RCC 7860 (cell line): ENCODE measurements at places on chromosomes 12 and 14.
A peak's percentile ranks its signal among the peaks of the same experiment; 100 is the strongest.

GRCh38 chr12:119710965-119711551, 43.1 kb downstream of the PRKAB1 start:
- DNase-seq, result no peak

DNA sequence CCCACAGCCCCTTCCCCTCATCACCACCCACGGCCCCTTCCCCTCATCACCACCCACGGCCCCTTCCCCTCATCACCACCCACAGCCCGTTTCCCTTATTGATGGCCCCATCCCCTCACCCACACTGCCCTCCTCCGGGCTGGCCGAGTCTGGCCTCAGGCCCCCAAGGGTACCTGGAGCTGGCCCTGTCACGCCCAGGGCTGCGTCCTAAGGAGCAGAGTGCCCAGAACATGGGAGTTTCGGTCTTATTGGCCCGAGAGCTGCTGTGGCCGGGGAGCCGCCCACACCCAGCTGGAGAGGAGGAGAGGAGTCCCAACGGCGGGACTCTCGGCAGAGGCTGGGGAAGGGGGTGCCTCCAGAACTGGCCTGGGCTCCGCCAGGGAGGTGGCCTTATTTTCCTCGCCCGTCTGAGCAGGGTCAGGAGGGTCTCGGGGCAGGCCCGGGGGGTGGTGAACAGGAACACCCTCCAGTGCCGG, 182.3 kb downstream of the KIF26A start:
- no peak for DNase-seq

DNA sequence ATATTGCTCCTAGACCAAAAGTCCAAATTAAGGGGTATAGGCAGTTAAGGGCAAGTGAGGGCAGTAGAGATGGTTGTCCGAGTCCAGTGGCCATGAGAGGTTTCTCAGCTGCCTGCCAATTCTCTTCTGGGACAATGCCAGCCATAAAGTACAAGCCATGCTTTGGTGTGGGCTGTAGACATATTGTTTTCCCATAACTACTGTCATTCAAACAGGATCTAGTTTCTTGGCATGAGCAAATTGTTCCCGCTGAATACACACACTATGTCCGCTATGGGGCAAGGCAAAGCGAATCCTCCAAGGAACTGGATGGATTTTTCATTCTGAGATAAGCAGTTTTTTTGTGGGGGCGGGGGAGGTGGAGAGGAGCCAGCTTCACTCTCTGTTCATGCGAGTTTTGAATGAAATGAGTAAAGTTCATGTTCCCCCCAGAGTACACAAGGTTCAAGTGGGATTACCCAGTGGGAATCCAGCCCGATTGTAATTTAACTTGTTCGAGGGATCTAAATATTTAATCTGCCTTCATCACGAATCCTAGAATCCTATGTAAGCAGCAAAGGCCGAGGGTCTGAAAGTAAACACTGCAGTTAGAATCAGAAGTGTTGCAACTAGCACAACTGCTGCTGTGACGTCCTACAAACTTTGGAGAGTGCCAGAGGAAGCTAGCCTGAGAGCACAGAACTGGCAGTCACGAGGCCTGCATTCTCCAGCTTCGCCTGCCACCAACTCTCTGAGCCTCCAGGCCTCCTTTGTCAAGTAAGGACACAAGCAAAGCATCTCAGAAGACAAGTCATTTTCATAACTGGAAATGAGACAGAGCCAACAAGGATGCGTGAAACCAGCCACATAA, 137.0 kb downstream of the CRADD start:
- DNase-seq, result no peak

- DNase-seq, result no peak
Observed at GRCh38 chr12:44570036-44570583, 306.0 kb downstream of the NELL2 start.

GRCh38 chr14:51676549-51676948, 24.8 kb downstream of the FRMD6 start:
- DNase-seq, result no peak

DNA sequence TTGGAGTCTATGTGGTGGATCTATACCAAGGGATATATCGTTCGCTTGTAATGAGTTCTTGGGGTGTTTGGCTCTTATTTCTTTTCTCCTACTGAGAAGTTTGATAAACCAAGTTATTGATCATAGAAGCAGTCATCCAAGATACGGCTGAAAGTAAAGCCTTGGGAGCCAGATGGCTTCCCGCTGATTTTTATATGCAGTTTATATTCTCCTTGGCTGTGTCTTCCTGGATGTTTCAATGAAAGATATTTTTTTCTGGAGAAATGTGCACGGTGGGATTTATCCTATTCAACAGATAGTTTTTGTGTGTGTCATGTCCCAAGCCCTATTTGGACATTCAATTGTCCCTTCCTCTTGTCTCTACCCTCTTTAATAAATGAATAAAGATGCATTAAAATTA, 289.0 kb downstream of the ERC1 start:
- DNase-seq, result no peak

GRCh38 chr12:66103016-66103913, 27.3 kb downstream of the LLPH start:
- no peak for DNase-seq

DNA sequence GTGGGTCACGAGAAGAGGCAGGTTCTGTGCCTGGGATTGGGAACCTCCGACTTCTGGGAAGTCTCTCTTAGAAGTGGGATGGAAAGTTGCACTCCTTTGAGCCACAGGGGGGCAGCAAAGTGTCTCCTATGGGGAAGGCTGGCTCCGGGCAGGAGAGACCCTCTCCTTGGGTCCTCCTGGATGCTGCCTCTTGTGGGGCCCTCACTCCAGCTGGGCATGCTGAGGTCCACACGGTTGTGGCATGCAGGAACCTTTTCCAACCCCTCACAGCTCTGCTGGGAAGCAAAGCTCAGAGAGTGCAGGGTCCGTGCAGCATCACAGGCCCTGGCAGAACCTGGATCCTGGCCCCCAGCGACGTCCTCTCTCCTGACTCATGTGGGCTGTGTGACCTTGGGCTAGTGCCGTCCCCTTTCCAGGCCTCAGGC, 17.4 kb downstream of the SDSL start:
- peak; percentile 17 for DNase-seq

- no peak for DNase-seq
Observed at GRCh38 chr14:92382677-92383076, 59.7 kb downstream of the SLC24A4 start.

DNA sequence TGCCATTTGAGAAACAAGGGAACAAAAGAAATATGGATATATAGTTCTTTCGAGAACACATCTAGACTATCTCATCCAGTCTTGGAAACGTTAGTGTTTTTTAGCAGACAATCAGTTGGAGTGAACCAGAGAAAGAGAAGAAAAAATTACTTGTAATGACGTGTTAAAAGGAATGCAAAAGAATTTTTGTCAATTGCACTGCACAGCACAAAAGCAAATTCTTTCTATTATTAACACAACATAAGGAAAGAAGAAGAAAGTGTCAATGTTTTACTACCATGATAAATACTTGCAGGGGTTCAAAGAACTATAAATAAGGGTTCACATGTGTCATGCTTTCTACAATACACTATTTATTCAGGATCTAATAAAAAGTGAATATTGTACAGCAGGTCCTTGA, 27.5 kb upstream of the GSG1 start:
- DNase-seq, result no peak

- peak; percentile 8 for DNase-seq
Observed at GRCh38 chr12:124109760-124110159, 136.7 kb downstream of the ZNF664 start.
